ENCODE measurements at places on chromosomes 5 and 9. TPM values are rescaled to one million over a fixed set of nuclear protein-coding genes. Genes with fewer than 3 reads are reported as not detected.
A peak's percentile ranks its signal among the peaks of the same experiment; 100 is the strongest.

DNA sequence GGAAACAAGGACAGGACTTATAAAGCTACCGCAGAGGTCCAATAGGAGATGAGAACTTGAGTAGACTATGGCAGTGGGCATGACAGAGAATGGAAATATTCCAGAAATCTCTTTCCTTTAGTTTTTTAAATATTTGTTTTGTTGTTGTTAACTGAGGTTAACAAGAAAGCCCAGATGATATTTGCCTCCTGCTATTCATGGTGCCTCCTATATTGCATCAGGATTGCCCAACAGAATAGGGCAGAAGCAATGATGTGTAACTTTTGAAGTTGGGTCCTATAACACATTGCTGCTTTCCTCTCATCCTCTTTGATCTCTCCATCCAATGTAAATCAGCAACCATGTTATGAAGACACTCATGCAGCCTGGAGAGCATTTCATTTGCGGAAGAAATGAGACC, 42.8 kb downstream of the PDE4D start:
- DNase-seq: no peak

SLC31A1 gene
- 7.3 TPM for total RNA-seq

DNA sequence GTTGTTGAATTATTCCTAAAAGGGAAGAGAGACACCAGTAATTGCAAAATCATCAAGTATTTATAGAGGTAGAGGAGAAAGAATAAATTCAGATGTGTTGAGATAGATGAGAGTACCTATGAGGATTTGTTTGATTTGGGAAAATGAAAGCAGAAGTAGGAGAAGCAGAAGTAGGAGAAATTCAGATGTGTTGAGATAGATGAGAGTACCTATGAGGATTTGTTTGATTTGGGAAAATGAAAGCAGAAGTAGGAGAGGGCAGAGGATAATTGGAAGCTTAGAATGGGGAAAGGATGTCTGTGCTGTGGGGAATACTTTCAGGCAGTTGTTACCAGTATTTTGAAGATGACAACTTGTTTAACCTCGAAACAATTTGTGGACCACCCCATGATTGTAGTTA, 35.1 kb upstream of the ZCCHC7 start:
- no peak for DNase-seq

DNA sequence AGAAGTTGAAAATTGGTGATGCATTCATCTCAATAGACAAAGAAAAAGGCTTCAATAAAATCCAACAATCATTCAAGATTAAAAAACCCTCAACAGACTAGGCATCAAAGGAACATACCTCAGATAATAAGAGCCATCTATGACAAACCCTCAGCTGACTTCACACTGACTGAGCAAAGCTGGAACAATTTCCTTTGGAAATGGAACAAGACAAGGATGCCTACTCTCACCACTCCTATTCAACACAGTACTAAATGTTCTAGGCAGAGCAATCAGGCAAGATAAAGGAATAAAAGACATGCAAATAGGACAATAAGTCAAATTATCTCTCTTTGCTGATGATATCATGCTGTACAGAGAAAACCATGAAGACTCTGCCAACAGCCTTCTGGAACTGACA, 1188.1 kb downstream of the DTWD2 start:
- DNase-seq: no peak

GRCh38 chr9:131656356-131657036, 83.4 kb downstream of the RAPGEF1 start:
- no peak for DNase-seq

DNA sequence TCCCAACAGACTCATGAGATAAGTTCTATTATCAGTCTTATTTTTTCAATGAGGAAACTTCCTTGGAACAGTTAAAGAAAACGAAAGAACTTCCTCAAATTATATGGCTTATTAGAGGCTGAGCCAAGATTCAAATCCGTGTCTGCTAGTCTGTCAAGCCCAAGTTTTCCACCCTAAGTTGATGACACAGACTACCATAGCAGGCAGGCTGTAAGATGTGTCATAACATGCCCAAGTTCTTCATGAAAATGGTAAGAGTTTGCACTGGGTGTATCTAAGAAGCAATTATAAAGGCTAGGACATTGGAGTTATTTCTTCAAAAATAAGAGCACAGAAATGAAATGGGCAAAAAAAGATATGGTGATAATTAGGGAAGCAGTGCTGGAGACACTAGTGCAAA, 634.5 kb downstream of the BRINP1 start:
- DNase-seq: no peak

- no peak for DNase-seq
These were observed 289.4 kb downstream of the ADAMTS6 start for GRCh38 chr5:65192331-65192730.

- no peak for DNase-seq
These were observed 59.1 kb upstream of the FBXW11 start for GRCh38 chr5:172065431-172066065.

- no peak for DNase-seq
These were observed 255.8 kb downstream of the PRELID2 start for GRCh38 chr5:145579301-145579700.

- DNase-seq: no peak
These were observed 45.5 kb upstream of the LRRC14B start for GRCh38 chr5:145585-146323.

- no peak for DNase-seq
These were observed 4.8 kb downstream of the CWC27 start for GRCh38 chr5:64773533-64773932.

- DNase-seq: no peak
These were observed 93.4 kb downstream of the SIL1 start for GRCh38 chr5:139104577-139105276.

DNA sequence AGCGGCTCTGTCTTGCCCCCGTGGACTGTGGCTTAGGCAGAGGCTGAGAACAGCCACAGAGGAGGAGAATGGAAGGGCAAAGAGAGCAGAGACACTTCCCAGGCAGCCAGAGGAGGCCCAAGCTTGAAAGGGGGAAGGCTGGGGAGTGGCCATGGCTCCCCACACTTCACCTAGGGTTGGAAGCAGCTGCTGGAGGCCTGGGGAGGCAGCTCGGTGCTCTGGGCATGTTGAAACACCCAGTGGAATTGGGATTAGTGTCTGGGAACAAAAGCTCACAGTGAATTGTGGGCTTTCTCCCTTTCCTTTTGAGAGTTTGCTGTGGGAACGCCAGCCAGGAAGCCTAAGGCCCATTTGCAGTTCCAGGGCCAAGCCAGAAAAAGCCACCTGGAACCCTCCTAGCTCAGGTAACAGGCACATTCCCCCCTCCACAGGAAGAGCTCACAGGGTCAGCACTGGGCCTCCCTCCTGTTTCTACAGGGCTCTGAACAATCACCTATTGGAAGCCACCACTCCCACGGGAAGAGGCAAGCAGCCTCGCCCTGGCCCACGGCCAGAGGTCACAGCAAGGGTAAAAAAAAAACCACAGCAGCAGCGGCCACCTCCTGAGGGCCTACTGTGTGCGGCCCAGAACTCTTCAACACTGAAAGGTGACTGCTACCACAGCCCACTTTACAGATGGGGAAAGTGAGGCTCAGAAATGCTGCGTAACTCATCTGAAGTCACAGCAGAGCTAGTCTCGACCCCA, 20.2 kb downstream of the EEIG1 start:
- no peak for DNase-seq

- DNase-seq: no peak
These were observed 1056.8 kb downstream of the MAT2B start for GRCh38 chr5:164561933-164562872.

- DNase-seq: peak; percentile 70
These were observed 762 bp downstream of the CACNA1B start for GRCh38 chr9:137878146-137878941.

- DNase-seq: no peak
These were observed 450.8 kb upstream of the WWC1 start for GRCh38 chr5:167840527-167841130.

GRCh38 chr9:78115073-78115472, 83.5 kb upstream of the GNAQ start:
- DNase-seq: no peak

- DNase-seq: no peak
These were observed 216.6 kb downstream of the SEMA6A start for GRCh38 chr5:116358015-116358523.

DNA sequence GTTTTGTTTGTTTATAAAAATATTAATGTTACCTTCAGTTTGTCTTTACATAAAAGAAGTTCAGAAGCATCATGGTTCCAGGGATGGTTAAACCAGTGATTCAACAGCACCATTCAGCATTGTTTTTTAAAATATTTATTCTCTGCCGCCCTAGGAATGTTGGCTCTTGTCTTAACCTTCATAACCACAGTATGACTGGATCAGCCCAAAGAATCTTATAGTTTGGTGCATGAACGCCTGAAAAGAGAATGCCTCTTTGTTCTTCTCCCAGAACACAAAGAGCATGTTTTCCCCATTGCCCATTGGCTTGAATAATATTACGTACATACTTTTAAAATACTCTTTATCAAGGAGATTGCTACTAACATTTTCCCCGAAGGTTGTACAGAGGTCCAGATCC, 413.4 kb downstream of the ANXA1 start:
- DNase-seq: no peak

CDKN2AIPNL gene
- total RNA-seq: 68.1 TPM

DNA sequence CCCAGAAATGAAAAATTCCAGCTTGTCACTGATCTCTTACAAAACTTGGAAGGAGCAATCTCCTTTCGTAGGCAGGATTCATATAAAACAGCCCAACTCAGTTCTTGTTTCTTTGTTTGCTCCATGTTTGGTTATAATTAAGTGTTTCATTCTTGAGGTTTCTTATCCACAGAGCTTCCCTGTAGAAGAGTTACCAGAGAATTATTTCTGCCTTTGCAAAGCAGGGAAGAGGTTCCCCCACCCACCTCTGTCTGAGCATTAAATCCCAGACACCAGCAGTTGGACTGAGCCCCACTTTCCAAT, 34.1 kb upstream of the RAI14 start:
- DNase-seq: no peak

SPATA31C1 gene
- total RNA-seq: not detected

DNA sequence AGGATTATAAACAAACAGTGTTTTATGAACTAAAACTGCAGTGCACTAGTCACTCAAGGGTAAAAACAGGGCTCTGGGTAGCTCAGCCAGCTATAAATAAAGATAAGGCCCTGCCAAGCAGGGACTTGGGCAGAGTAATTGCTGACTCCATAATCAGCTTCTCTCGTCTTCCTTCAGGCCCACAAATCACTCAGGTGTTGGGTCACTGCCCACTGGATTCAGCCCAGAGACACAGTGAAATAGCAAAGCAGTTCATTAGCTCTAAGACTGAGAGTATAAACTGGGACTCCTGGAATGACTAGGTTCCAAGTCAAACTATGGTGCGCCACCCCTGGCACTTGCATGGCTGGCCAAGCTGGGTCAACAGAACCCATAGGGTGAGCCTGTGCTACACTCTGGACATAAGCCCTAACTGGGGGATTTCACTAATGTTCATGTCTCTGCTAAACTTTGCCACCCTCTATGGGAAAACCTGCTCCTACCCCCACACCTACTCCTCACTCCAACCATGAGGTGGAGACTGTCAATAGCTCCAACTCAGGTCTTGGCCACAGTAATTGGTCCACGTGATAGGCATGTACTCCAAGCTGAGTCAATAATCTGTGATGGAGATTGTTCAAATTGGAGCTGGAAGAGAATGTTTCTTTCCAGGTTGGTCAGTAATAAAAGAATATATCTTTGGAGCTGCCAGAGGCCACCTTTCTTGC, 158.5 kb downstream of the SLIT3 start:
- DNase-seq: no peak

GRCh38 chr5:172608773-172609172, 32.3 kb upstream of the NEURL1B start:
- DNase-seq: no peak

DNA sequence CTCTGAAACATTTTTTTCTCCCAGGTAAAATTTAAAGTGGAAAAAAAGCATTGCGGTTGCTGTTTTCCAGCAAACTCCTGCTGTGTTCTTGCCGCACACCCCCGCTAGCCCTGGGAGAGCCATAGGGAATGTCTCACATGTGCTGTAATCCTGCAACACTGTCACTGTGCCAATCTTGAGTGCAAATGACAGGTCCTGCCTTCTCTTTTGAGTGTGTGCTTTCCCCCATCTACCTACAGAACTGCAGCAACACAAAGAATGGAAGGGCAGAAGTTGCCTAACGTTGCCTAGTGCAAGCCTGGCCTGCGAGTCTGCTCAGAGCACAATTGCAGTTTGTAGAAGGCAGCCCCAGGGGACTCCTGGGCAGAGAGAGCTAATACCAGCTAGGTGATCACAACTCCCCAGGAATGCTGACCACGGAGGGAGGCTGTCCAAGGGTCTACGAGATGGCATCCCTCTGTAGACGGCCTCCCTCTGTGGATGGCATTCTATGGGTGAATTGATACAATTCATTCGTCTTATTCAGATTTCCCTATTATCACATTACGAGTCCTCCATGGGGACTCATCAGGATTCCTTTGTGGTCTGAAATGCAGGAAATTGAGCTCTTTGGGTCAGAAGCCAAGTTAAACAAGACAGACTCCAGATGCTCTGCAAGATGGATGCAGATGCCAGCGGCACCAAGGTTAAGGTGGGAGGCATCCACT, 172.6 kb upstream of the S1PR3 start:
- DNase-seq: no peak

DNA sequence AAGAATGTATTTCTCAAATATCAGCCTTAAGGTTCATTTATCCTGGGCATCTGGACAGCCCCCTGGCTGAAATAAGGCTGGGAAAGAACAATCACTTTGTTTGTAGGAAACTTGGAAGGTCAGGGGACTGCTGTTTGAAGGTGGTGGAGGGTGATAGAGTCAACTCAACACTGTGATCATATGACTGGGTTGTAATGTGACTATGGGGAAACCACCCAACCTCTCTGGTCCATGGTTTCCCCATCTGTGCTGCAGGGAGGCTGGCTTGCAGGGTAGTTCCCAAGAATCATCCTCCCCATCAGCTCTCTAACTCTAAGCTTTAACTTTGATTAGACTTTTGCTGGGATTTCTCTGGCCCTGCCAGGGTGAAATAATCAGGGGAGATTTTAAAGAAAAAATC, 10.0 kb downstream of the INSYN2B start:
- no peak for DNase-seq

- no peak for DNase-seq
These were observed 336.8 kb upstream of the PUM3 start for GRCh38 chr9:3180696-3181048.

- DNase-seq: no peak
These were observed 78.6 kb downstream of the SH3RF2 start for GRCh38 chr5:146015001-146015400.

- no peak for DNase-seq
These were observed 201.3 kb downstream of the CDK5RAP2 start for GRCh38 chr9:120378680-120379079.

NUTM2G gene
- total RNA-seq: not detected

HTR1A gene
- total RNA-seq: 20.4 TPM

CKMT2 gene
- total RNA-seq: 0.82 TPM

GRCh38 chr5:96601200-96601599, 61.0 kb upstream of the CAST start:
- no peak for DNase-seq

EIF4E1B gene
- under 0.01 TPM for total RNA-seq

Measured in frontal cortex (tissue), 4 donors.